ENCODE measurements at places on chromosomes 7 and 10. TPM values are rescaled to one million over a fixed set of nuclear protein-coding genes. Genes with fewer than 3 reads are reported as not detected.

GRCh38 chr10:94546901-94547185 lies 1.3 kb downstream of the HELLS start:
- DNase-seq = no peak

DNA sequence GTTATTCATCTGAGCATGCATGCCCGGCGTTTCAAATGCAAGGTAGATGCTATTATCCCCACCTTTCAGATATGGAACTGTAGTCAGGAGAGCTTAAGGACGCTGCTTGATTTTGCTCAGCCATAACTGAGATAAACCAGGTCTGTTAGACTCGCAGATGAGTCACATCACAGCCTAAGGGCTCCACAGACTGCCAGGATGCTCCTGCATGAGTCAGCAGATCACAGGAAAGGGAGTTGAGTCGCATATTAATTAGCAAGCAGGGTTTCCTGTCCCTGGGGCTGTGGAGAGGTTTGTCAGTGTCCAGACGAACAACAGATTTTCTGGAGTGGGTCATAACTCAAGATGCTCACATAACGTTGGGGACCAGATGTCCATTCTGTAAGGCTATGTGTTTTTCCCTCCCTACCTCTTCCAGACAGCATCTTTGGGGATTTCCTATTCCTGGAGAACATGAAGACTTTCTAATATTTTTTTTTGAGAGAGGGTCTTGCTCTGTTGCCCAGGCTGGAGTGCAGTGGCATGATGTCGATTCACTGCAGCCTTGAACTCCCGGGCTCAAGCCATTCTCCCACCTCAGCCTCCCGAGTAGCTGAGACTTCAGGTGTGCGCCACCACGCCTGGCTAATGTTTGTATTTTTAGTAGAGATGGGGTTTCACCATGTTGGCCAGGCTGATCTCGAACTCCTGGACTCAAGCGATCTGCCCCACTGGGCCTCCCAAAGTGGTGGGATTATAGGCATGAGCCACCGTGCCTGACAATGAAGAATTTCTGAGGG lies 36.7 kb downstream of the PFKFB3 start:
- DNase-seq = no peak

- no peak for DNase-seq
Measured at GRCh38 chr7:974172-974571, 1.2 kb downstream of the COX19 start.

GRCh38 chr10:58932577-58933314 lies 243.7 kb upstream of the PHYHIPL start:
- DNase-seq = no peak

GPR26 gene
- not detected for polyA plus RNA-seq

DNA sequence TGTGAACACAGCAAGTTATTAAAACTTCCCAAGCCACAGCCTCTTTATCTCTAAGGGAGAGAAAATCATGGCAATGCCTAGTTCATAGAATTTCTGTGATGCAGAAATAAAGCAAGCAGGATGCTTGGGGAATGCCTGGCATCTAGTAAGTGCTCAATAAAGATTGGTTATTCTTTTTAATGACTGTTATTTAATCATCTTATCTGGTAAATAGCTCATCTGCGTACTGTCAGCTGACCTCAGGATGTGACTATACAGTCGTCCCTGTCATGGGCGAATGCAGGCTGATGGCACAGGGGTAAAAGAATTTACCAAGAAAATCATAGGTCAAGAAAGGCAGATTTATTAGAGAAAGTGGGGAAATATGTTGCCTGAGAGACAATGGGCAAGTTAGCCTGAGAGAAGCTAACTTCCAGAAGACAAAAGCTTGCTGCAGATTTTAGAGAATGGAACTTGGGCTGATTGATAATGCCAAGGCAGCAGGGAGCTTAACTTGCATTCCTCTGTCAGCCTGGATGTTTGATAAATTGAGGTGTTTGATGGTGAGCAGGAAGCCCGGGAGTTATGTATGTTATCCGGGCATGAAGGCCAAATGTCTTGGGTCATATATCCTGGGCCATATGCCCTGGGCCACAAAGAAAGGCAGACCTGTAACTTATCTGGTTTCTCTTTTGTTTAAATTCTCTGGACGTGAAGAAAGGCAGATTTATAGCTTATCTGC lies 126.0 kb downstream of the KCNMA1 start:
- no peak for DNase-seq

DNA sequence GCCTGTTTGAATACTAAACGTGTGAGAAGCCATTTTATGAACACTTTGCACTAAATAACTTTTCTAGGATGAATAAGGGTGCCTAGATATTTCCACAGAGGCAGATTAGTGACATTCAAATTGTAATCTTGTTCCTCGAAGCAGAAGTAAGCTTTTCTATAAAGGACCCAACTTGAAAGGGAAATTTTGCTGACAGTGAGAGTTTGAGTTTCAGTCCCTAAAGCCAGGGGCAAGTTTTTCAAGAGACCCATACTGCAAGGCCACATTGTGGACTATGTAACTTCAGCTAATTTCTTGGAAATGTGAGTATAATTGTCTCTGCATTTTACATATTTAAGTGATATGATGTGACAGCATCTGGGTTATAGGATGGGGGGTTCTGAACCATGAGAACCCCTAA lies 387.2 kb upstream of the ETV1 start:
- no peak for DNase-seq

OR6V1 gene
- polyA plus RNA-seq = not detected

- DNase-seq = no peak
Measured at GRCh38 chr10:130687566-130687965, 551.4 kb downstream of the GLRX3 start.

- DNase-seq = no peak
Measured at GRCh38 chr7:43054052-43054722, 58.3 kb upstream of the HECW1 start.

GRCh38 chr7:52909131-52909530 lies 126.3 kb upstream of the POM121L12 start:
- DNase-seq = no peak

DNA sequence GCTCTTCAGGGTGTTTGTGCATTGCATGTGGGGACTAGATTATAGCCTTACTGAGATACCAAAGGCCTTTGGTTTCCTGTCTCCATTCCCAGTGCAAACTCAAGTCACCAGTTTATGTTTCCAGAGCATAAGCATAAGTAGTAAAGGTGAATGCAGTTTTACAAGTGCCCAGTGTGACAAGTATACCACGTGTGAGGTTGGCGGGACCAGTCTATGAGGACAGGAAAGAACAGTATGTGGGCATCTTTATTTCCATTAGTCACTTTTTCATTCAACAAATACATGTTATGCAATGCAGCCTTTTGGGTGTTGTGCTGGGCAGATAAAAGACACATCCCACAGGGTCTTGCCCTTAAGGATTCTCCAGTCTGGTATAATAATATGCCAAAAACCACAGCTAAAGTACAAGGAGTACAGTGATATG lies 146.5 kb downstream of the ARID5B start:
- DNase-seq = no peak

DNA sequence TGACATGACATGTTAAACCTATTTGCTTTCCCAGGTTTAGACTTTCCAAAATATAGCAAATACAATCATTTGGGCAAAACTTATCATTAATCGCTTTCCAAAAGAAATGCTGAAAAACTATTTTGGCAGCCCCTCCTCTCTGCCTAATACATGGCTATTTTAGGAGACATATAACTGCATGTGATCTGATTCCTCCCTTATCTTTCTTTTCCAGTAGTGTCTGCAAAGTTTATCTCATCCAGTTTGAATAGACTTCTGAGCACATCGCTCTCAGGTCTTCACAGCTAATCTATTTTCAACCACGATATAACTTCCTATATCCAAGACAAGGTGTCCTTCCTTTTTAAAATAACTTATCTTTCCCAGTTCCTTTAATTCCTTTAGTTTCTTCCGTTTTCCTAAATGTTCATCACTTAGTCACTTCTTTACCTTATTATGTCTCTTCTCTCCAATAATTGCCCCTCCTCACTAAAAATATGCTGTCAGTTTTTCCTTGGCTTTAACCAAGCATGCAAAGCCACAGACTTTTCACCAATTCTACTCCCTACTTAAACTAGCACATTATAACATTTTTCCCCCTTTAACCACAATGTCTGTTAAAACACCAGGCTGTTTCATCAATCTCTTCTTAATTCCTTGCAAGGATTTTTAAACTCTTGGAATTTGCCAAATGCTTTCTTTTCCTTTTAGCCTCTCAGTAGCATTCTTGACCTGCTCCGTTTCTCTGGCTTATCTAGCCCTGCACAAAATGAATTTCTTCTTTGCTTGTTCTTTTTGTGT lies 24.4 kb downstream of the GNG11 start:
- no peak for DNase-seq

- DNase-seq = no peak
Measured at GRCh38 chr10:17009212-17009700, 120.4 kb downstream of the CUBN start.

NKX1-2 gene
- polyA plus RNA-seq = not detected

WNT8B gene
- polyA plus RNA-seq = 0.99 TPM

DNA sequence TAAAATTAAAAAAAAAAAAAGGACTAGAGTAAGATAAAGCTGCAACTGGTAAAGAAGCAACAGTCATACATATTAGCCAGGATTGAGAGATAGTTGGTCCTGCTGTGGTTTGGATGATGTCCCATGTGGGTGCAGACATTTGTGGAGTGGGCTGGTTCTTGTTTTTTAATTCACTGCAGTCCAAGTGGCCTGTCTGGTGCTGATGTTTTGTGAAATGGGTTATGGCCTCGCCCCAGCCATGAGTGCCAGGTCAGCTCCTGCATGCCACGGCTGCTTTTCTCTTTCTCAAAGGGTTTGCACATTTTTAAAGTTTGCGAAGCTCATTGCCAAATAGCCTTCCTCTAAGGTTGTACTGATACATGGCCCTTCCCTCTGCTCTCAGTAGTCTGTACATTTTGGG lies 14.1 kb upstream of the BTBD16 start:
- no peak for DNase-seq

DNA sequence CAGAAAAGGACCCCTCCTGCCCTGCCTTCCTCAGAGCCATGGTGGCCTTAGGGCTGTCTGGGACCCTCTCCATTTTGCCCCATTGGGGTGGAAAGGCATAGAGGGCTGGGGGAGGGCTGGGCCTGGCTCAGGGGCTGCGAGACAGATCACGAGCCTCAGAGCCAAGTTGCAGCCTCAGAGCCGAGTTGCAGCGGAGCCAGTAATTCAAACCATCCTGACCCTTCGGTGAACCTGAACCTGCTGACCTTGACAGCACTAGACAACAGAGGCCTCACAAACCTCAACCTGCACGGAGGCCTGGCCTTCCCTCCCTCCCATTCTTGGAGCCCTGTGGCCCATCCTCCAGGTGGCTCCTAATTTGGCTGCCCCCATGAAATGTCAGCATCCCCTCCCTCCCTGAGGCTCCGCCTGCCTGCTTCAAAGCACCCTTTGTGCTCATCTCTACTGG lies 45.4 kb downstream of the PAX2 start:
- peak; percentile 50 for DNase-seq

DNA sequence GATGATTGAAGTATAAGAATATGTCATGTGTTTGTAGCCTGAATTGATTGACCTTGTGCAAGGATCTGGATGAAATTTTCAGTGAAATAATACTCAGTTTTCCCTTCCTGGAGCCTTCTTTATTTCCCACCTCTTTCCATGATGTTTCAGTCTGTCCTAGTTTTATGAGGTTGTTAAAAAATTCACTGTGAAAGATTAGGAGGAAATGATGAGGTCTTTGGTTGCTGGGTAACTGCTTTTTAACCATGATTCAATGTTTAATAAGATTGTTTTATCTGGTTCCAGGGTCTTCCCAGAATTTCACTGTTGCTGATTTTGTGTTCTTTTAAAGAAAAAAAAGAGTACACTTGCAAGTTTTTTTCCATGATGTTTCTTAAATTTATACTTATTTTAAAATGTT lies 221.5 kb downstream of the MBL2 start:
- DNase-seq = no peak

GRCh38 chr7:99143521-99143852 lies 421 bp downstream of the SMURF1 start:
- DNase-seq = no peak

DNA sequence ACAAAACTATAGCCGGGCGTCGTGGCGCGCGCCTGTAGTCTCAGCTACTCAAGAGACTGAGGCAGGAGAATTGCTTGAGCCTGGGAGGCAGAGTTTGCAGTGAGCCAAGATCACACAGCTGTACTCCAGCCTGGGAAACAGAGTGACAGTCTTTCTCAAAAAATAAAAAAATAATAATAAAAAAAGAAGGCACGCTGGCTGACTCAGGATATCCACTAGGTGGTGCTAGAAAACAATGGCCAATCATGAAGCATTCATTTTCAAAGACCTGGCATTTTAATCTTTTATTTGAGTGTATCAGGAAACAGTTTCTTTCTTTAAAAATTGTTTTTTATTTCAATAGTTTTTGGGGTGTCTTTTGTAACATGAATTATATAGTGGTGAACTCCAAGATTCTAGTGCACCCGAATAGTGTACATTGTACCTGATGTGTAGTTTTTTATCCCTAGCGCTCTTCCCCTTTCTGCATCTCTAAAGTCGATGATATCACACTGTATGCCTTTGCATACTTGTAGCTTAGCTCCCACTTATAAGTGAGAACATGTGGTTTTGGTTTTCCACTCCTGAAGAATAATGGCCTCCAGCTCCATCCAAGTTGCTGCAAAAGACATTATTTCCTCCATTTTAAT lies 88.6 kb downstream of the LYZL1 start:
- DNase-seq = no peak

SLC18A2 gene
- polyA plus RNA-seq = 0.79 TPM

- DNase-seq = peak; percentile 67
Measured at GRCh38 chr10:77641788-77642397, 4.3 kb upstream of the KCNMA1 start.

DNA sequence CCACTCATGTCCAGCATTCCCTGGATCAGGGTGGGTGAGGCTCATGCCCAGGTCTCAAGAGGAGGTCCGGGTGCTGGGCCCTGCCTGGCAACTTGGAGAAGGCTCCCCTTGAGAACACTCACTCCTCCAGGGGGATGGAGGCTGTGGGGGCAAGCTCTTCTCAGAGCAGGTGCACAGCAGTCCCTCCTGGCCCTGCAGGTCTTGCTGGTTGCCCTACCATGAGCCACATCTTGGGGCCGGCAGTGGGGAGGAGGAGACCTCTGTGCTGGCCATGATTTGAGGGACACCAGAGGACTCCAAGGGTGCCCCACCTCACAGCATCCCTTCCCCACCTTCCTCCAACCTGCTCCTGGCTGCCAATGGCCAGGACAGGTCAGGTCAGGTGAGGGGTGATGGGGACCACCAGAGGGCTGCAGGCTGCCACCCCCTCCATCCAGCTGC lies 87.4 kb upstream of the RET start:
- DNase-seq = no peak

FAM200A gene
- 13.3 TPM for polyA plus RNA-seq

HMX2 gene
- 2.7 TPM for polyA plus RNA-seq

DNA sequence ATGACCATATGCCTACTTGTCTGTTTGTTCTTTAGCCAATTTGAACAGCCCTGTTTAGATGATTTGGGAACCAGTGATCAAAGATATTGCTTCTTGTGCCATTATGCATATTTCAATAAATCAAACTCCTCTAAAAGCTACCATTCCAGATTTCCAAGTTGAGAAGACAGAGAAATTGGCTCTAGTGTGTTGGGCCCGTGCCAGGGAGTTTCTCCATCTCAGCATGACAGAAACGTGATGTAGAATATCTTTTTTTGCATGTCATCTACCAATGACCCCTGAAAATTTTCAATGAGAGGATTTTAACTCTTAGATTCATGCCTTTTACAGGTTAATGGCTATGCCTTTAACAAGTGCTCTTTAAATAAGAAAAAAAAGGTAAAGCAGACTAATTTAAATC lies 50.7 kb upstream of the CABCOCO1 start:
- no peak for DNase-seq
